ENCODE measurements at places on chromosomes 1 and 21.

GRCh38 chr1:33289858-33290154 lies 31.1 kb downstream of the A3GALT2 start:
- DNase-seq, result no peak

DNA sequence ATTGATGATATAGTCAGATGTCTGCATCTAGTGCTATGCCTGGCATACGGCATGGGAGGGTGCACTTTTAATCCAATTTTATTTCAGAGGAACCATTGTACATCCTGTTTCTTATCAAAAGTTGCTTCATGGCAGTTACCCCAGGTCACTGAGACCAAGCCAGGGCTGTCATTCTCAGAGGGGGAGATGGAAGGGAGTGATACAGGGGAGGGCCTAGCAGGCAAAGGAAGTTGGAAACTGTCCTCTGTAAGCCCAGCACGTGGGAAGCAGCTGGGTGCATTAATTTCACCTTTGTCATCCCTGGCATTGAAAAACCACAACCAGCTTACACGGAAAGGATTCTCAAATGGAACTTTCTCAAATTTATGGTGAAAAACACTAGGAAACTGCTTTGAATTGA lies 458.7 kb upstream of the ADAMTS5 start:
- no peak for DNase-seq

DNA sequence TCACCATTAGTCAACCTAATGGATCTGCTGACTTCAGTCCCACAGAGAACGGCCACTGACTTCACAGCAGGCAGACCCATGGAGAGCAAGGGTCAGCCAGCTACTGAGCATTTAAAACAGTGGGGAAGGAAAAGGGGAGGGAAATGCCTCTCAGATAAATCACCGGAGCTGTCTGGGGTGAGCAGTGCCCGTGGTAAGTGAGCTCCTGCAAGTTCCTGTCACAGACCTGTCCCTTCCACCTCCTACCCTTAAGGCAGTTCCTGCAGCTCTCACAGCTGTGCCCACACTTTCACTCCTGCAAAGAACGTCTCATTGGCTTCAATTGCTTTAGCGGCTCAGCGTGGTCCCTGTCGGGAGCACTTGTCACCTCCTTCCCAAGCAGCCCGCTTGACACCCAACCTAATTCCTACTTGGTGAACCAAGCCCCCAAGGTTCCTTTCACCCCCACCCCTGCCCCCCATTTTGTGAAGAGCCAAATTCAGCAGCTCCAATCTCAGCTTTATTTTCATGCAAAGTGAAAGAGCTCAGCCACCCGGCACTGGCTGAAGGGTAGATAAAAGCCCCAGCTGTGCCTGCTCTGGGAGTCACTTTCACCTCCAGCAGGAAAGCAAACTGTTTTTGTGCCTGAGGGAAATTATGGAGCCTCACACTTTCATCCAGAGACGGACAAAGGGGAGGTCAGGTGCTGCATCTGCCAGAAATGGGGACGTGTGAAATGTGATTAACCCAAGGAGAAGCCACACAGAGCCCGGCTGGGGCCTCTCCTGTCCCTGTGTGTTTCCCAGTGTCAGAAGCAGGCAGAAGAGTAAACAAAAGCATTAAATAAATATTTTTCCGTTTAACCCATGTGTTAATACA lies 306.2 kb downstream of the TTLL7 start:
- DNase-seq, result no peak

GRCh38 chr1:67759692-67760029 lies 73.6 kb downstream of the GNG12 start:
- no peak for DNase-seq

- DNase-seq, result no peak
Measured at GRCh38 chr1:33918368-33918767, 54.5 kb downstream of the HMGB4 start.

DNA sequence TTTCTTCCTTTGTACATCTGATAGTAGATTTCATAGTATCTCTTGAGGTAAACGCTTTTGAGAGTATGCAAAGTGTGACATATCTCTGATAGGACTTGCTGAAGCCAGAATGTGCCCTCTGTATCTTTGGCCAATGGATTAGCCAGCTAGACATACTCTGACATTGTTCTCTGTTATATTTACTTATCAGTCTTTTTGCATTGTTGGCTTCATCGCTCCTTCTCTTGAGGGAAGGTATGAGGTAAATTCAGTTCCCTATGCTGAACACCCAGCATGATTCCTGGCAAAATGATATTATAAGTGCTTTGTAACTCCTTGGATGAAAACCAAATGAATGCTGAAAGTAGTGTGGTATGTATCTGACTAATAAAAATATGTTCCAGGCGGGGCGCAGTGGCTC lies 163.2 kb upstream of the CACYBP start:
- DNase-seq, result no peak

- DNase-seq, result no peak
Measured at GRCh38 chr1:74463333-74463988, 49.0 kb downstream of the LRRC53 start.

GRCh38 chr1:183946320-183946613 lies 91.3 kb downstream of the COLGALT2 start:
- no peak for DNase-seq

DNA sequence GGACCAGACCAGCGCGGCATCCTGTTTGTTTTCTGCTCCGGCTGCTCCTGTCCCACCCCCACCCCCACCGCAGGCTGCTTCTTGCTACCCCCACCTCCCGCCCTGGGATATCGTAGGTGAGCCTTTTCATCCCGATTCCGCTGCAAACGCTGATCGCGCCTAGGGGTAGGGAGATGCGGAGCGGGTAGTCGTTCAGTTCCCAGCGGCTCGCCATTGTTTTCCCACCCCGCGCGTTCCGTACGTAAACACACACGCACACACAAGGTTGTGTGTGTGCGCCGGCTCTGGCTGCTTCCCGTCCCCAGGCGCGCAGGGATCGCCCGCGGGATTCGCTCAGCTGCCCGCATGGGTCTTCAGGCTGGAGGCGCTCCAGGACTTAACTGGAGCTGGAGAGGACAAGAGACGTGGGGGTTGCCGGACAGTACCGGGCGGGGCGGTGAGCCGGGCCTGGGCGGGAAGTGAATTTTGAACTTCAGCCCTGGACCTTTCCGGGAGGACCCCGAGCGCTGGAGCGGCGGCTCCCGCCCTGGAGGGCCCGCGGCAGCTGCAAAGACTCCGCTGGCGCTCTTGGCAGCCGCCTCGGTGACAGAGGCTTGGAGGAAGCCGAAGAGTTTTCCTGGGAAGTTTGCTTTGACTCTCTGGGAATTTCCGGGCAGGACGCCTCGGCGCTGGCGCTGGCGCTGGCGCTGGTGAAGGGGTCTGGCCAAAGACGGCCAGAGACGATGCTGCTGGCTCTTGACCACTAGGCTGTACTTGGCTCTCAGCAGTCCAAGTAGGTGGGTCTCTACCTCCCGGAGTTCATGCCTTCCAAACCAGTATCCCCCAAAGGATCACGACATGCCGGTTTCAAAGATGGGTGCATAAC lies 1.6 kb downstream of the SOX13 start:
- no peak for DNase-seq

GRCh38 chr1:40379785-40380452 lies 6.4 kb downstream of the SMAP2 start:
- no peak for DNase-seq

GRCh38 chr1:36350659-36351226 lies 27.3 kb upstream of the EVA1B start:
- peak; percentile 44 for DNase-seq

DNA sequence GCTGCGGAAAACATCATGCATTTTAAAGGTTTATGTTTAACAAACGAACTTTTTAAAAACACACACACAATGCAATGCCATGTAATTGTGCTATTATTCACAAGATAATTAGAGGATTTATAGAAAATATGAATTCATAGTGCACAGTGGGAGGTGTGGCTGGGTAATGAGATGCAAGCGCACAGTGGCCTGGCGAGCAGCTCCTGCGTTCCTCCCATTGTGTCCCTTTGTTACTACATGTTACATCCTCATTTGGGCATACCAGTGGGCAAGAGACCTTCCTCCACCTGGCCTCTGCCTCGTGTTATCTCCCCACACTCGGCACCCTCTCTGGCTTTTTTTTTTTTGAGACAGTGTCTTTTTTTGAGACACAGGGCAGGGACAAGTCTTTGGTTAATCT lies 30.0 kb upstream of the TENT5B start:
- no peak for DNase-seq

GRCh38 chr1:159188375-159188788 lies 16.3 kb upstream of the ACKR1 start:
- no peak for DNase-seq

DNA sequence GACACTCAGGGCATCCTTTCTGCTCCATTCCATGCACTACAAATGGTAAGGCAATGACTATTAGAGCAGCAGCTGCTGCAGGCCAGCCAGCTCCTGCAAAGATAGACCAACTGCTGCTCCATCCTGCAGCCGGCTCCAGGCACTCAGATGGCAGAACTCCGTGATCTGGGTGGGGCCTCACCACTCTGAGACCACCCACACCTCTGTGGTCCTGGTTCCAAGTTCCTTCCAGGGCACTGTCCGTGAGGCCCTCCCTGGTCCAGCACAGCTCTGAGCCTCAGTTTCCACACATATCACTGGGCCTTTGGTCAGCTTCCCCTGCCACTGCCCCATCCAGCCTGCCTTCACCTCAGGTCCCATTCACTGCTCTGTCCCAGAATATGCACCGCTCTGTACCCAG lies 114.7 kb downstream of the DMRTB1 start:
- DNase-seq, result no peak

DNA sequence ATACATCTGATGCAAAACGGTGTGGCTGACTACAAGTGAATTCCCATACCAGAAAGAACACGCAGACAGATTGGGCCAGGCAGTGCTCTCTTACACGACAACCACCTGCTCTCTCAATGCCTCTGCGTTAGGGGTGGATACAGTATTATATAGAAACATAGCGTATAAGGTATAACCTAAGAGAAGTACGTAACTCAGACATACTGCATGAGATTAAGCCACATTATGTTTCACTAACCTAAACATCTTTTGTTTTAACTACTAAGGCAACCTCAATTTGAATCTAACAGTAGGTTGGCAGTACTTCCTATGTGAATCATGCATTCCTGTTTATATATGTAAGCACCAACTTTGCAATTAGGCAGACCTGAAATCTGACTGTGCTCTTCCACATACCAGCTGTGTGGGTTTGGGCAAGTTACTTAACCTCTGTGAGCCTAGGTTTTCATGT lies 58.1 kb upstream of the COA6 start:
- no peak for DNase-seq

DNA sequence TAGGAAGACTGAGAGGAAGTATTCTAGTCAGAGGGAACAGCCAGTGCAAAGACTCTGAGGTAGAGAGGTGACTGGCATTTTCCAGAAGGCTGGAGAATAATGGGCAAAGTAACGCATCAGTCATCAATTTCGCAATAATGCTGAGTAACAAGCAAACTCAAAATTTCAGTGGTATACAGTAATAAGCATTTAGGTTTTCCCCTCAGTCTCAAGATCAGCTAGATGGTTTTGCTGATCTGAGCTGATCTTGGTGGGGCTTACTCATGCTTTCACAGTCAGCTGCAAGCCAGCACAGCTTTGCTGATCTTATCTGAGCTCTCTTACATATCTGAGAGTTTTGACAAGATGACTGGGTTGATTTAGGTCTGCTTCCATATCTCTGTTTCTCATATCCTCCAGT lies 108.7 kb downstream of the TSEN15 start:
- DNase-seq, result no peak

GRCh38 chr1:109989506-109990301 lies 5.1 kb downstream of the AHCYL1 start:
- no peak for DNase-seq

GRCh38 chr1:25064465-25065240 lies 134.6 kb upstream of the RUNX3 start:
- DNase-seq, result no peak

- no peak for DNase-seq
Measured at GRCh38 chr1:33300673-33301072, 20.2 kb downstream of the A3GALT2 start.

GRCh38 chr1:236336084-236336483 lies 54.3 kb upstream of the ERO1B start:
- no peak for DNase-seq

DNA sequence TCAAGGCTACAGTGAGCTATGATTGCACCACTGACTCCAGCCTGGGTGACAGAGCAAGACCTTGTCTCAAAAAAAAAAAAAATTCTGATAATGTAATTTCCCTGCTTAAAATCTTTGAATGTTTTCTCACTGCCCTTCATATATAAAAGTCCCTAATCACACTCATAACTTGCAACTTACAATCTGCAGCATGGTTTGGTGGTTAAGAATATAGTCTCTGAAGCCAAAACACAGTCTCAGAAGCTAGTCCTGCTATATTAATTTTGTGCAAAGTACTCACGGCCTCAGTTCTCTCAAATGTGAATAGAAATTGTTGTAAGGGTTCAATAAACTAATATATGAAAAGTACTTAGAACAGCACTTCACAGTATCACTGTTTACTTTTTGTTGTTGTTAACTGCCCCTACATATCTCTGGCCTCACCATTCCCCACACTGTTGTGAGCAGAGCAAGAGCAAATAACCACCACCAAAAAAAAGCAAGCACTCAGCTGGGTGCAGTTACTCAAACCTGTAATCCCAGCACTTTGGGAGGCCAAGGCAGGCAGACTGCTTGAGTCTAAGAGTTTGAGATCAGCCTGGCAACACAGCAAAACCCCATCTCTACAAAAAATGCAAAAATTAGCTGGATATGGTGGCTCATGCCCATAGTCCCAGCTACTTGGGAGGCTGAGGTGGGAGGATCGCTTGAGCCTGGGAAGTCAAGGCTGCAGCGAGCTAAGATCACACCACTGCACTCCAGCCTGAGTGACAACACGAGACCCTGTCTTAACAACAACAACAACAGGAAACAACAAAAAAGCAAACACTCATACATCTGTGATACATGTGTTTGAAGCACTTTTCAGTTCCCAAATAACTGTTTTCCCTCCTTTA lies 22.4 kb downstream of the ASH1L start:
- no peak for DNase-seq

- no peak for DNase-seq
Measured at GRCh38 chr1:78894811-78895210, 111.7 kb downstream of the ADGRL4 start.

- no peak for DNase-seq
Measured at GRCh38 chr1:201736707-201737320, 92.1 kb upstream of the IPO9 start.

GRCh38 chr1:28296401-28297261 lies 32.2 kb upstream of the MED18 start:
- DNase-seq, result no peak

GRCh38 chr1:227318853-227319607 lies 738 bp upstream of the CDC42BPA start:
- DNase-seq, result no peak

GRCh38 chr1:204791453-204792353 lies 79.0 kb upstream of the NFASC start:
- DNase-seq, result peak; percentile 82

- DNase-seq, result no peak
Measured at GRCh38 chr21:46423546-46424038, 35.1 kb upstream of the DIP2A start.

- no peak for DNase-seq
Measured at GRCh38 chr1:149884433-149885338, 14.7 kb upstream of the BOLA1 start.
